ENCODE measurements at places on chromosomes 4 and X.

DNA sequence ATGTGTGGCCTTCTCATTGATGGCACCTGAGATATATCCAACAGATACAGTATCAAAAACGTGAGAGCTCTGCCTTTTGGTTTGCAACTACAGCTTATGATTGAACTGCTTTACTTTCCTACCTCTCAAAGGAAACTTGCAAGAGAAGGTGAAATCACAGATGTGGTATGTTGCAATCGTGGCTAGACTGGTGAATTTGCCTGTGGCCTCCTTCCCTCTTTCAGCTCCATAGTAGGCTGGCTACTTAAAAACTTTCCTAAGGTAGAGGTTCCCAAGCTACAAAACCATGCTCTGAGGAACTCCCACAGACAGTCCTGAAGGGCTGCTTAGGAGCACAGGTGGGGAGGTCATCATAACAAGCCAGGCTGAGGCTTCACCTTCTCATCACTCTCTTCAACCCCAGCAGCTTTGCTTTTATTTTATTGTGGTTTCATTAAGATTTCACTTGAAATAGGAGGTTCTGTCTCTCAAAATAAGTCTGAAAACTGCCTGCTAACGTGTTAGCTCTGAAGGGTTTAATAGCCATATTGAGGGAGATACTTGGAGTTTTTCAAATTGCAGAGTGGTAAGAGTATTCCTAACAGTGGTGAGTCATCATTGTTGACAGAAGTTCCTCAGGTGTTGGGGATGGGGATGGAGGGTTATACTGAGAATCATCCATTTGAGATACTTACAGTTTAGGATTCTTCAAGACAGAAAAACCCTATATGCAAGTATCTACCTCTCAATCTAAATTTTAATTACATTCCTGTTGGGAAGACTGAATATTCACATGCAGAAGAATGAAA lies 93.5 kb upstream of the UCP1 start:
- DNase-seq = no peak

GRCh38 chr4:173442223-173442932 lies 43.5 kb upstream of the SCRG1 start:
- no peak for DNase-seq

GRCh38 chr4:78558410-78558809 lies 6.8 kb downstream of the ANXA3 start:
- no peak for DNase-seq

- DNase-seq = no peak
Observed at GRCh38 chrX:44744799-44745198, 99.0 kb upstream of the DUSP21 start.

DNA sequence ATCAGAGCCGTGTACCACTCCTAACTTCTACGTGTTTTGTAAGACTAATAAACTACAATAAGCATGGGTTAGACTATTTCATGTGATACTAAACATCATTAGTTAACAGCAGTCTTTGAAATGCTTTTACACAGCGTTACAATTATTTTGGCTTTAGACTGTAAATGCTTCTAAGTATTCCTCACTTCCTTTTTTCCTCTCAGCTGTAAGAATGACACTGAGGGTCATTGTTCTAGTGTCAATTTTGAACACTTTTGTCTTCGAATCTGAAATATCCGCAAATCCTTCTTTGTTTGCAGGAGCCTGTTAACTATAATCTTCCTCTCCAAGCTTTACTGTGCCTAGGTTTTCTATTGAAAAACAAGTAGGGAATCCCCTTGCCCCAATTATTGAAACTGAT lies 1.5 kb downstream of the ABCE1 start:
- DNase-seq = no peak

DNA sequence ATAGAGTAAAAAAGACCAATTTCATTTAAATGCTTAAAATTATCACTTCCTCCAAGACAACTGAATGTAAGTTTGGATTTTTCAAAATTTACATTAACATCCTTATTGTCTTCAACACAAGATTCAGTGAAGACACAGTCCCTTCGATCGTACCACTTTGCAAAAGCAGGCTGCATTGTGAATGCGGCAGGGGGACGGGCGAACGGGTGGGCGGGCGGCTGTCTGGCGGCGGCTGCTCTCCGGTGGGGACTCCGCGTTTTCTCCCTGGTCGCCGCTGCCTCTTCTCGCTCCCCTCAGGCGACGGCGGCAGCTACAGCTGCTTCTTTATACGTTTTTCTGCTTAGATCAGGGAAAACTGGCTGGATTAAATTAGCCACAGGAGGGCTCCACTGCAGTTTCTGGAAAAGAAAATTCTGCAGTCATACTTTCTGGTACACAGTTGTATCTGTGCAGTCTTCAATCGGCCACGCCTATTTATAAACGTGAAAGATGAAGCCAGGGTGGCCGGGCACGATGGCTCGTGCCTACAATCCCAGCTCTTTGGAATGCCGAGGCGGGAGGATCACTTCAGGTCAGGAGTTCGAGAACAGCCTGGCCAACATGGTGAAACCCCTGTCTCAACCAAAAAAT lies 33.9 kb upstream of the HPF1 start:
- DNase-seq = peak; percentile 16

DNA sequence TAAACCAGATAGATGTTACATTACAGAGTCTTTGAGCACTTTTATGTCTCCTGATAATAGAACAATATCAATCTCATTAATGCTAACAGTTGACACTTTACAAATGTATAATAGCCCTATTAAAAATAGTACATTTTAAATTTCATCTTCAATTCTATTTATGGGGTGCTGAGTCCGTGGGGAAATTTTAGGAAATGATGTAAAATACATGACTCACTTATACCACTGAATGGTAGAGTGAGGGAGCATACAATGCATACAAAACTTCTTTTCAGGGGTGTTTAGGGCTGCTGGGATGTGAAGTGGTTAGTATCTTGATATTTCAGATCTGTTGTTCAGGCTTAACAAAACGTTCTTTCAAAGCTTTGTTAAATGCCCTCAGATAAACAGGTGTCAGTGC lies 696.2 kb downstream of the TRAM1L1 start:
- no peak for DNase-seq

GRCh38 chrX:38820751-38821150 lies 19.5 kb downstream of the MID1IP1 start:
- no peak for DNase-seq

- no peak for DNase-seq
Observed at GRCh38 chr4:186726426-186727168, 2.9 kb upstream of the FAT1 start.

DNA sequence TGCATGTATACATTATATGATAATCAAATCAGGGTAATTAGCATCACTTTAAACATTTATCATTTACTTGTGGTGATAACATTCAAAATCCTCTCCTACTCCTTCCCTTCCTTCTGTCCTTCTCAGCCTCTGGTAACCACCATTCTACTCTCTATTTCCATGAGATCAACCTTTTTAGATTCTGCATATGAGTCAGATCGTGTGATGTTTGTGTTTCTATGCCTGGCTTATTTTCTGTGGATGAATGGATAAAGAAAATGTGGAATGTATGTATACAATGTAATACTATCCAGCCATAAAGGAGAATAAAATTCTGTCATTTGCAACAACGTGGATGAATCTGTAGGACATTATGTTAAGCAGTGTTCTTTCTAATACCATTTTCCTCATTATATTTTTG lies 123.9 kb downstream of the NAA11 start:
- DNase-seq = no peak

DNA sequence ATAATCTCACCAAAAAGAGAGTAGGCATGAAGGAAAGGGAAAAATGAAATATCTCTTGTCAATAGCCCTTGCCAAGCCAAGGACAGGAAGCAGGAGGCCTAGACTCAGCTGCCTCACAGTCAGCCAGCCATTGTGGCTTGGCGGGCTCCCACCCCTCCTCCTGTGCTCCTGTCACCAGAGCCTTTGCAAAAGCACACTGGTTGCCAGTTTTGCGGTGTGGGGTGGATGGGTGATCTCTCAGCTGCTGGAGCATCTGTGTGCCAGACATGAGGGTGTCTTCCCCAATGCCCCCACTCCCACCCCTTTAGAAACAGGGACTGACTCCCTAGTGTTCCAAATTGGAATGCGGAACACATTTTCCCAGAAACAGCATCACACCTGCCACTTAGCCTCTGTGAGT lies 26.1 kb downstream of the ARHGEF6 start:
- peak; percentile 25 for DNase-seq

DNA sequence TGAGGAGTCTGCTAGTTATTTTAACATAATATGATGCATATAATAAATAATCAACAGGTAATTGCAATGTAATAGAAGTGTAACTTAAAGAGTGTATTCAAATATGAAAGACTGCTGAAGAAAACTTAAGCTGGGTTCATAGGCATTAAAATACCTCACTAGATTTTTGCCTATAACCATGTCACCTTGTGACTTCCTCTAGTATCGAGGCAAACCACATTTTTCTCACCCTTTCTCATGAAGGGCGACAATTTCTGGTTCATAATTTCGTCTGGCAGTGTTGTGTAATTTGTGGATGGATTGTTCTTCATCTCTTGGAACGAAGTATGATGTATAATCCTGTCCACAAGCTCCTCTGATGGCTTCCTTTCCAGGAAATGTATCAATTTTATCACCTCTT lies 16.0 kb downstream of the SULT1E1 start:
- DNase-seq = no peak

GRCh38 chrX:65706041-65706828 lies 38.8 kb downstream of the MSN start:
- DNase-seq = peak; percentile 64

DNA sequence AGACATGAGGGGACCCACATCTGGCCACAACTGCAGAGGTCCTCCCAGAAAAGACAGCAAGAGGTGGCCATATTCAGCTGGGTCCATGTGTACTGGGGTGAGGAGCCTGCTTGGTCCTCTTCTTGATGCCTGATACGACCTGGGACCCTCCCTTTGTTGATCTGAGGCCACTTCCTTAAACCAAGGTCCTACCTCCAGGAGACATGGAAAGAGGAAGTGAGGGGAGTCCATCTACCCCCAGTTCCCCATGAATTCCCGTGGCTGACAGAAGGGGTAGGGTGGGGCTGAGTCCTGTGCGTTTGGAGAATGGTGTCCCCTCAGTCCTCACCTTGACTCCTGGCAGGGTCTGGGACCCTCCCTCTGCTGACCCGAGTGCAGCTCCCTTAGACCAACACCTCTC lies 2.1 kb downstream of the MAGEA10 start:
- DNase-seq = no peak

DNA sequence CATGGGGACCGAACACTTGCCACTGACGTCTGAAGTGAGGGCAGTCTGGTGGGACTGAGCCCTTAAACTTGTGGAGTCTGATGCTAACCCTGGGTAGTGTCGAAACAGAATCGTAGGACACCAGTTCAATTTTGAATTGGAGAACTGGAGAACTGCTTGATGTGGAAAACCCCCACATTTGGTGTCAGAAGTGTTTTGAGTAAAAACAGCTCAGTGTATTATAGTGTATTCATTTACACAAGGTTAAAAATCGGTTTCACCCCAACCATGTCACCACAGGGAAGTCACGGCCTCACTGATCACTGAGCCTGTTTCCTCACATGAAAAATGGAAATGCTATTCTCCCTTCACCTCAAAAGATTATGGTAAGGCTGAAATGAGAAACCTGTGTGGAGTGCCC lies 21.9 kb downstream of the PIN4 start:
- DNase-seq = no peak

- DNase-seq = no peak
Observed at GRCh38 chr4:96312046-96312685, 472.3 kb downstream of the PDHA2 start.

DNA sequence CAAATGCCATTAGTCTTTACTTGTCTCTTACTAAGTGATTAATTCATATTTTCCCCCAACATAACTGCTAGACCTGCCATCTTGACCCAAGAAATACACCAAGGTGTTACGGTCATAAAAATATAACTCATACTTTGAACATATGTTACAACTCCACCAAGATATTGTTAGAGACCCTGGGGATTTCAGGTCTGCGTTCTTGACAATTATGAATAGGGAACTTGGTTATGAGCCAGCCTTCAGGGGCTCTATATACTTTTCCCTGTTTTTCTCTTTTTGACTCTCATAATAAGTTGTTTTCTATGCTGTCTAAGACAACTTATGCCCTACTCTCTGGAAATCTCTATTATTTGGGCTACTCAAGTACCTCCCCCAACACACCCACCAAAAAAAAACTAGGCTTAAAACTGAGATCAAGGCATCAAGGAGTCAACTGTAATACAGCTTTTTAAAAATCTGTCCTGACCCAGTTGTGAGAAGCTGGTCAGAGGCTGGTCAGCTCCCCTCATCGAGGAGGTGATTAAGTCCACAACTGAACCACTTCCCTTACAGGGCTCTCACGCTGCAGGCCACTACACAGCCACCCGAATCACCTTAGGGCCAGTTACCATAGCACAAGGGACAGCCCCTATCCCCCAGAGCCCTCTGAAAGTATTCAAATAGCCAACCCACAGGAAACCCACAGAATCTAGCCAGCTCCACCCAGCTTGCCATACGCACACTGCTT lies 10.5 kb upstream of the TLR3 start:
- DNase-seq = no peak

- no peak for DNase-seq
Observed at GRCh38 chr4:76823495-76823894, 74.4 kb downstream of the SOWAHB start.

- DNase-seq = peak; percentile 10
Observed at GRCh38 chrX:118726887-118727685, at the start of gene IL13RA1. Gene IL13RA1, plus strand, starts transcription at chrX:118727606. Its CDS starts 33 bp downstream, at chrX:118727639.

DNA sequence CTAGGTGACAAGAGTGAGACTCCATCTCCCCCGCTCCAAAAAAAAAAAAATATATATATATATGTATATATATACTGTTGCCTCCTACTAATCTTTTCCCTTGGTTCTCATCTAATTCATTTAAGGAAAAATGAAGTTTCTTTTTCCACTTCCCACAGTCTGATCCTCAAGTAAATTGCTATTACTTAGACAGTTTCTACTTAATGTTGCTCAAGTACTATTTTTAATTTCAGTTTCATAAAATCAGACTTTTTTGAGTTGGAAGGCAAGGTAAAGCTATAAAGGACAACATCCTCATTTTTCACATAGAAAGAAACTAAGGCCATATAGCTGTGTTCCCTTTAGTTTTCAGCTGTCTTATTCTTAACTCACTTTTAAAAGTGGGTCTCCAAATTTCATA lies 5.8 kb downstream of the RXFP1 start:
- DNase-seq = no peak

GRCh38 chr4:144649646-144650045 lies 3.7 kb downstream of the HHIP start:
- no peak for DNase-seq

DNA sequence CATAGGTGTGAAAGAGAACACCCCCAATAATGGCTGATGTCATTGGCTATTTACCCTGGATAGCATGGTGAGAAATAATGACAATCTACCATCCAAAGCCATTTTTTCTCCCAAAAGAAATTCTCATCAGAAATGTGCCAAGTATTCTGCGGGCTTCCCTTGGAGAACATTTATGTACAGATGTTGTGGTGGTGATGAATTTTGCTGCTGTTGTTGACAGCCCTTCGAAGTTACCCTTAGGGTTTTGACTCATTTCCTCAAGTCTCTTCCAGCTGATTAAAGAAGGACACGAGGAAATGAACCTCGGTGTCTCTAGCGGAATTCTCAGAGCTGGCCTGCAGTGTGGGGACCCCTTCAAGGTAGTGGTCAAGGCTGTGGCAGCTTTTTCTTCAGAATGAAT lies 3.4 kb downstream of the KIT start:
- no peak for DNase-seq

- no peak for DNase-seq
Observed at GRCh38 chrX:142999199-142999701, 26.5 kb upstream of the SPANXN4 start.

Measured in stimulated activated CD4-positive, alpha-beta T cell treated with anti-CD3 and anti-CD28 coated beads, Interleukin-1b, Interleukin-23, amount 100 ng/mL, for 48 hours (primary cell).